ENCODE measurements at places on chromosomes 6 and 20.

GRCh38 chr6:87473419-87473903 is 687 bp downstream of the SLC35A1 start:
- DNase-seq, result peak; percentile 73

DNA sequence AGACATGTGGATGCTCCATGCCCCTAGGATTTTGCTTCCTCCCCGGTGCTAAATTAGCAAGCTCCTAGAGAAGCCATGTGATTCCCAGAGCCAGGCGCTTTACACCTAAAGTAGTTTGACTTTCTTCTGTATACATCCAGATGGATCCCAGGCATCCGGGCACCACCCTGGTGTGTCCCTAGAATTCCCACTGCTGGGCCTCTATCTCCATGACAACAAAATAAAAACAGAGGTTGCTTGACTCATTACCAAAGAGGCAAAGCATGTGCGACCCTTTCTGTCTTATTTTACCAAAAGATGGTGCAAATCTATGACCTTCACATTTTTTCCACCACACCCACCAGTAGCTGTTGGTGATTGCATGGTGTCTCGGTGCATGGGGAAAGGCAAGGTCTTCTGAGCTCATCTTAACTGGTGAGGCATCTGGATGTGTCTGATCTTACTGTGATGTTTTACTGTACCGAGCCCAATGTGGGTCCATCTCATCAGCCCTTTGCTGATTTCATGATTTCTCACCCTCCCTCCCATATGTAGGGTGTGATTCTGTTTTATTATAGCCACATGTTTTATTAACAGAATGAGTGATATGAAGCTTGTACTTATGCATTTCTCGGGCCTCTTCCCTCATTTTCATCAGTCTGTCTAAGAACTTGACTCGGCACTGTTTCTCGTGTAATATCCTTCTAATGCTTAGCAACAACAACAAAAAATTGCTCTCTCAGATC is 27.4 kb upstream of the VAPB start:
- DNase-seq, result no peak

GRCh38 chr6:148906386-148906785 is 159.6 kb downstream of the UST start:
- no peak for DNase-seq

GRCh38 chr20:2234598-2235191 is 61.1 kb upstream of the TGM3 start:
- no peak for DNase-seq

DNA sequence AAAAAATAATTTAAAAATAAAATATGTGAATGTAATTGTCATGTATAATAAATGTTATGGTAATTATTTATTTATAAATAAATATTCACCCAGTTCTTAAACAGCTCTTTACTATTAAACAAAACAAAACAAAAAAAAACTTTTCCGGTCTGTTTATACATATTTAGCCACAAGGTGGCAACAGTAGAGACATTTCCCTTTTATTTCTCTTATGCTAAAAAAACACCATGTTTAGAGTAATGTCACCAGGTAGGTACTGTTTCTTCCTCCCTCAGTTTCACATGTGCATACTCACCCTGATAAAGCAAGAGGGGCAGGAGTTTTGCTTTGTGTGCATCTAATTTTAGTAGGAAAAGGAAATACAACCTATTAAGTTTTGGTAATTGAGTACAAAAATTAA is 610.4 kb upstream of the IMPG1 start:
- no peak for DNase-seq

GRCh38 chr6:162364488-162364887 is 363.1 kb downstream of the PRKN start:
- no peak for DNase-seq

DNA sequence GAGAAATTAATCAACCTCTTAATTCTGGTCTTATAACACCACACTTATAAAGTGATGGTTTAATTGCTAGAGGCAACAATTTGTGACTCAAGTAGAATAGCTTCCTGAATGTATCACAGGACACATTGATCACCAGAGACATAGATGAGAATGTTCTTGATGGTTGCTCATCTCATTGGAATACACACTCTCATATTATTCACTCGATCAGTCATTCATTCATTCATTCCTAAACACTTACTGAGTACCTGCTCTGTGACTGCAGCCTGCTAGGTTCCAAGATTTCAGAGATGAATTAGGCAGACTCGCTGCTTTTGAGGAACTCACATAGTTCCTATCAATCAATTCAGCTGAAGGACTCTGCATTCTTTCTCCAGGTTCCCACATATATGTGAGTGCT is 365.1 kb upstream of the SOX4 start:
- no peak for DNase-seq

GRCh38 chr6:126339796-126340609 is at the start of gene CENPW:
TSS of gene CENPW (plus strand) at chr6:126340115. CDS start at chr6:126340274, 159 bp downstream.
- peak; percentile 91 for DNase-seq

GRCh38 chr6:158565482-158566040 is 5.7 kb downstream of the TMEM181 start:
- no peak for DNase-seq

DNA sequence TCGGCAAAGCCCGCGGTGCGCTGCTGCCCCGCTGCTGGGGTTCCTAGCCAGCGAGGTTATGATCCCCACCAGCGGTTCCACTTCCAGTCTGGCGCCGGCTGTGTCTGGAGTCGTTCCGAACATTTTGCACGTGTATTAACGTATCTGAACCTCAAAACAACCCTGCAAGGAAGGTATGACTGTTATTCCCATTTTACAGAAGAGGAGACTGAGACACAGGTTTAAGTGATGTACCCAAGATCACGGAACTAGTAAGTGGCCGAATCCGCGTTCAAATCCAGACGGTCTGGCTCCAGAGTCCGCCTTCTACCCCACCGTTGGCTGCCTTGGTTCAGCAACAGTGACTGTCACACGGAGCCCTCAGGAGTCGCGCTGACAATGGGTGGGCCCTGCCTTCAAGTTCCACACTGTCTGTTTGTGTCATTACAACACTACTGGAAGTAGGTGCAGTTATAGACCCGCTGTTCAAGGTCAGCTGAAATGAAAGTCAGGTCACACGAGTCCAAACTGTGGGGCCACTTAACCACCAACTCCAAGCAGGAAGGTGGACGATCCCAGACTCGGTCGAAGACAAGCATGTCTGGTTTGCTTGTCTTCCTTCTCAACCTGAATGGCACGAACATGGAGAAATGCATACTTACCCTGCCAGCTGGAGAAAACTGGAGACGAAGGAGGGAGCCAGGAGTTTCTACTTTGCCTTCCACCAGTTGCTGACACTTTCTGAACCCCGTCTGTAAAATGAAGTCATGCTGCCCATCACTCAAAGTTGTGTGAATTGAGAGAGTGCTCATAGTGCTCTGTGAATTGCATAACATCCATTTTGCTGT is 803 bp upstream of the SRXN1 start:
- no peak for DNase-seq

DNA sequence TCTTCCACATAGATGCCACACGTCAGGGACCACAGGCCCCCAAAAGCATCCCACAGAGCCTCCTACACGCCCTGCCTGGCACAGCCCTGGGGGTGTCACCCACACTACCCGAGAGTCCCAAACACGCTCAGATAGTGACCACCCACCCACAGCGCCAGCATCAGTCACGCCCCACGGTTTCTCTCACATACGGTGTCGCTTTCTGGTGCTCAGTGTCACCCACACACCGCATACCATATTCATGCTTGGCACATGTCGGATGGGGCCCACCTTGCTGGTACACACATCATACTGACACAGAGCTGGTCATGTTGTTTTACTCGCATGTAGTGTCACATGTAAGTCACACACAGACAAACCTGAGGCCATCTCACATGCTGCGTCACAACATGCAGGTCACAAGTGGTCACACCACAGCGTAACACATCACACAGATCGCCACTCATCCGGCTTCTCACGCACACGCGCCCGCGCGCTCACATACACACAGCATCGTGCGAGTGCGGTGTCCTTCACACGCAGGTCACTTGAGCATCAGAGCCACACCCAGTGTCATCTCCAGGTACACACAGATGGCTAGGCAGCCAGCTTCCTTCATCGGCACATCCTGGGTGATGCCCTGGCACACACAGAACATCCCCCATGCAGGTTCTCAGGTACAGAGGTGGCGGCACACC is 3.4 kb downstream of the TEAD3 start:
- DNase-seq, result no peak

DNA sequence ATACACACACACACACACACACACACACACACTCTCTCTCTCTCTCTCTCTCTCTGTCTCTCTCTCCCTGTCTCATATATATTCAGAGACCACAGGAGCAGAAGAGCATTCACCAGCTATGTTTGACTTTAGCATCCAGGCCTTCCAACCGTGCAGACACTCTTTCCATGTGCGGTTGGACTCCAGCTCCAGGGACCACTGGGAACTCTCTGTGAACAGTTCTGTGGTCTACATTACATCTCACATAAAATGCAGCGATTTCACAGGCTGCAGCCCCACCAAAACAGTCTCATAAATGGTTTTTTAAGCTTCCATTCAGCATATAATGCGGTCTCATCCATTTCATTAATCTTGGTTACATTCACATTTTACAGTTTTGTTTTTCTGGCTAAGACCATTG is 508.4 kb upstream of the SULF2 start:
- DNase-seq, result no peak

- DNase-seq, result peak; percentile 15
These were observed 1.1 kb downstream of the SLC22A23 start for GRCh38 chr6:3455569-3456394.

DNA sequence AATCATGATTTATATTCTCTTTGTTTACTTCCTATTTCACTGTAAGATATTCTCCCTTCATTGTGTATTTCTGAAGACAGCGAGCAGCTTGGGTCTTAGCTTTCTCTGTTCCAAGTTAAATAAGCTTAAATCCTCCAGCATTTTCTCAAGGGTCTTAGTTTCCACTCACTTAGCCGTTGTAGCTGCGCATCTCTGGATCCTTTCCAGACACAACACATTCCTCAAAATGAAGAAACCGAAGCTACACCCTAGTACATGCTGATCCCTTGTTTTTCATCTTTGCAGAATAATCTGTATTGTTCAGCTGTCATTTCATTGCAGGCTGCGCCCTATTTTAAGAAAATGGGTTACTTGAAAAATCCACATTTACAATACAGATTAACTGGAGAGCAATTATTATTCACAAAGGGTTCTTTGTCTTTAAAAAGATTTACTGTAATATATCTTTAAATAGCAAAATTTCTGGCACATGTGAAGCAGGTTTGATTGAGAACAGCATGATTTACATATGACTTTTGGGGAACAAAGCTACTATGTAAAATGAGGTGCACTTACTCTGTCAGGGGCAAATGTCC is 375.8 kb downstream of the QKI start:
- no peak for DNase-seq

DNA sequence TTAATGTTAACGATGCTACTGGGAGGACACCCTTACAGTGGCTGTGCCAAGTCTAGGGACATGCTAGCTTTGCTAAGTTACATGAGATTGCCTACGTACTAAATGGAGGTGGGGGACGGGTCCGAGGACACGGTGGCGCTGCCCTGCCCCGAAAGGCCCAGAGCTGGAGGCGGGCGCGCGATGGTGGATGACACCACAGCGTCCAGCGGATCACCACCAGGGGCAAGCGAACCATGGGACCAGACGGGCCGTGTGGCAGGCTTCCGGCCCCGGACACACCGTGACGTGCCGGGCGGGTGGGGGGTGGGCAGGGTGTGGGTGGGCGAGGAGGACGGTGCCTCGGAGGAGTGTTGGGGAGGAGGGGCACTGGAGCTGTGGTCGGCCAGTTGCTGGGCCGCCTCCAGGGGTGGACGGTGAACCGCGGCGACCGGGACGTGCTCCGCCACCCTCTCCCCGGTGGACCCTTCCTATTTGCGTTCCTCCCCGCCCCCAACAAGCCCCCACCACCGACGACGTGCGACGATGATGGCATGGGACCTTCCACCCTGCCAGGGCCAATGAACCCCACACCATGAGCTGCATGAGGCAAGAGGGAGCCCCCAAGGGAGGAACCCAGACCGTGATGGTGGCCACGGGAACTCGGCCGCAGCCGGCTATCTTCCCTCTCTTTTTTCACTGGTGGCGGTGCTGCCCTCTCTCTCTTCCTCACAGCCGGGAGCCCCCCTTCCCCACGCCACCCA is 773.3 kb upstream of the DEFB115 start:
- no peak for DNase-seq

DNA sequence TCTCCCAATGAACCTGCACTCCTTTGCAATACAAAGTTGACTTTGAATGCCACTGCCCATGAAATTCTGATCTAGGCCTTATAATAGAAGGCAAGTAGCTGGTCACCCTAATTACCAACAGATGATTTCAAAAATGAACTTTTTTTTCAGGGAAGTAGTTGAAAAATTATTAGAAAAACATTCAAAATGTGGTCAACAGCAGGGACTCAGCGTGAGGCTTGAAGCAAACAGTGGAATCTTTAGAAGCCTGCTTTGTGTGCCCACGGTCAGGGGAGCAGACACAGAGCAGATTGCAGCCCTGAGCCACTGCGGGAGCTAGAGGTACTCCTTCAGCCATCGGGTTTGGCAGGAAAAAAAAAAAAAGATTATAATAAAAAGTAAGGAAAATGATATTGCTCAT is 87.1 kb upstream of the HEY2 start:
- DNase-seq, result no peak

- DNase-seq, result no peak
These were observed 59.6 kb downstream of the PRDM1 start for GRCh38 chr6:106145741-106146227.

- peak; percentile 70 for DNase-seq
These were observed 107.4 kb downstream of the SCML4 start for GRCh38 chr6:107716688-107717089.

- no peak for DNase-seq
These were observed 55.4 kb downstream of the MRPL14 start for GRCh38 chr6:44071670-44072451.
